ENCODE measurements at places on chromosomes 2 and 18.

- no peak for DNase-seq
These were observed 300.2 kb downstream of the LPIN1 start for GRCh38 chr2:12046641-12047040.

DNA sequence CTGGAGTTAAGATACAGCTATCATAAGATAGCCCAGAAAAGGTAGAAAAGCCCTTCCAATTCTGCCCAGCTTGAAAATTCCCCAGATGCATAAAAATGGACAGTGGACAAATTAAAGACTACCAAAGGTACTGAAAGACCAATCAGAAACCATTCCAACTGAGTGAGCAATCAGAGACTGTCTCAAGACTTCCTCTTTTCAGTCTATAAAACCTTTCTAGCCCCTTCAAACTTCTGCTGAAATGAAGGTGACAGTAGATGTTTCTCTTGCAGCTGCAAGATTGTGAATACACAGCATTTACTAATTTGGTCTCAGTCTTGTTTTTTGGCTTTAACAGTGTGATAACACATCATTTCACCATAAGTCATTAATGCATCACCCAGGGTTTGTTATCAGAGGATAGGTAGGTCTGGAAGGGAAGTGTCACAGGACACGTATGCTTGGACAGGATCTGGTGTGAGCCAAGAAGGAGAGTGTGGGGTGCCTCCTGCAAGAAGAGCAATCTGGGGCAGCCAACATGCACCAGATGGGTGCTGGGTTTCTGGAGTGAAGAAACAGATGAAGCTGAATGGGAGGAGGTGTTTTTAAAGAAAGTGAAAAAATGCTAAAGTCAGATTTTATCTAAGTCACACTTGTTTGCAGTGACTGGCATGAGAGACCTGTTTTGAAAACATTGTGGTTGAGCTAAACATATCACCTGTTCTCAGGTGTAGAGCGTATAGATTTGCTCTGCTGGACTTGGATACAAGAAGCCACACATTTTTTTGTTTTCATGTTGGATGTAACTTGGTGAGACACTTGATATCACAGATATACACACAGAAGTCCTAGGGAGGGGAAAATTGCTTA is 75.3 kb upstream of the DDX18 start:
- DNase-seq, result no peak

GRCh38 chr18:6719098-6719846 is 10.2 kb upstream of the ARHGAP28 start:
- no peak for DNase-seq

DNA sequence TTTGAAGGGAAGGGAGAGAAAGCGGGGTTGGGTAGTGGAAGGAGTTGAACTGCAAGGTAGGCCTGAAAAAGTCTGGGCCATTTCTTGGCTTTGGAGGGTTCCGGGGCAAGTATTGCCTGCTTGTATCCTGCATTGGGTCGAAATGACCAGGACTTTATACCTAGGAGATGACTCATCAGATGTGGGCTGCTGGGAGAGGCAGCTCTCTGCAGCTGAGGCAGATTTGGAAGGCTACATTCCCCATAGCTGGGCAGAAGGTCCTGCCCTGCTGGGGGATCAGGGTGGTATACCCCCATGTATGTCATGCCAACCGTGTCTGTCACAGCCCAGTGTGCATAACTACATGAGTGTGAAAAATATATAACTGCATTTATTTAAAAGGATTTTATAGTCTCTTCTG is 171.8 kb upstream of the SPRED2 start:
- no peak for DNase-seq

DNA sequence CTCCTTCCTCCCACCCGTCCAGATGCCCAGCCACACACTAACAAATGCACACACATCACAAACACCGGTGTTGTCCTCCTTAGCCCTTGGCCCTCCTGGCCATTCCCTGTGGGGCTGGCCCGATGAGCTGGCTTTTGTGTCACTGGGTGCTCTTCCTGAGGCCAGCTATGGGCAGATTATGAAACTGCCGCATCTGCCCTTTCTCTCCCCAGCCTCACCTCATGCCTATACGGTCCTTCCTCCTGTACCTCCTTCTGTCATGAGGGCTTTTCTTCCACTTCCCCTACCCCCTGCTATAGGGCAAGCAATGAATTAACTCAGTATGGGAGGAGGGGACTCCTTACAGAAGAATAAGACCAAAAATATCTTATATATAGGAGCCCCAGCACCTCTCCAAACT is 10.3 kb upstream of the INO80C start:
- no peak for DNase-seq

DNA sequence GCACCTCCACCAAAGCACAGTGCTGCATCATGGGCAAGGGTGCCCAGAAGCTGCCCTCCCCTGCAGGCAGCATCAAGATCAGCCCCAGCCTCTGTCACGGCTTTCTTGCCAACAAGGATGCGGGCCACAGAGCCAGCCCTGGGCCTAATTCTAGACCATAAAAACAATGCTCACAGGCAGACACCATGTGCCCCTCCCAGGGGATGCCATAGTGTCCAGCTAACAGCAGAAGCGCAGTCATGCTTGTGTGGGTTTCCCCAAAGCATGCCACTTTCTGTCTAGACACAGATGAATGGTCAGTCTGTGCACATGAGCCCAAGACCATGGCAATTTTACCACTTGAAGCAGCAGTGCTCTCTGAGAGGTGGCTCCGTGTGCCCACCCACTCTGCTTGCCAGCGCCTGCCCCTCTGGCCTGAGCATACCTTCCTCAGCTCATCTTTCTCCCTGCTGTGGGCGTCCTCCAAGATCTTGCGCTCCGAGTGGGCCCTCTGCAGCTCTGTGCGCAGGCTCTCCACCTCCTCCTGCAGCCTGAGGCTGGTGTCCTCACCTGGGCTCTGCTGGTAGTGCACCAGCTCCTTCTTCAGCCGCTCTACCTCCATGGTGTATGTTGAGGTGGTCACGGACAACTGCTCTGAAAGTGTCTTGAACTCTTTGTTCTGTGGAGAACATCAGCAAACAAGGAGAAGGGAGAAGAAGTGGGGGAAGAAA is 81.3 kb upstream of the ACAA2 start:
- no peak for DNase-seq

- no peak for DNase-seq
These were observed 320.6 kb downstream of the GBX2 start for GRCh38 chr2:235847576-235847975.

All from GM13977 (cell line).